Activated T-cell treated with anti-CD3 and anti-CD28 coated beads, Interleukin-2, amount 50 U/mL, for 72 hours (primary cell): ENCODE measurements at places on chromosomes 1 and 21.

DNA sequence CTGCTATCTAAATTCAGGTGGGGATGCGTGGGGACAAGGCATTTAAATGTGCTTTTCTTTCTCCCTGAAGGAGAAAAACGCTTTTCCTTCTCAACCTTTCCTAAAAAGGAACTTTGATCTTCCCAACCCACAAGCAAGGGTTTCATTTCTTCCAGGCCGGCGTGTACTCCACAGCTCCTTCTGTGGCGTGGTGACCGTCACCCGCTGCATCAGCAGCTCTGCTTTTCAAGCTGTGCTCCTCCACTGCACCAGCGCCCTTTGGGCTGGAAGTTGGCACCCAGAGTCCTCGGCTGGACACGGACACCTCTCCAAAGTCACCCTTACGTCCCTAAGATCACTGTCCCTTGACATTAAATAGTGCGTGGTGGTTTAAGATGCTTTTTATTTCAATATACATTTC is 54.3 kb downstream of the PEX14 start:
- no peak for DNase-seq

DNA sequence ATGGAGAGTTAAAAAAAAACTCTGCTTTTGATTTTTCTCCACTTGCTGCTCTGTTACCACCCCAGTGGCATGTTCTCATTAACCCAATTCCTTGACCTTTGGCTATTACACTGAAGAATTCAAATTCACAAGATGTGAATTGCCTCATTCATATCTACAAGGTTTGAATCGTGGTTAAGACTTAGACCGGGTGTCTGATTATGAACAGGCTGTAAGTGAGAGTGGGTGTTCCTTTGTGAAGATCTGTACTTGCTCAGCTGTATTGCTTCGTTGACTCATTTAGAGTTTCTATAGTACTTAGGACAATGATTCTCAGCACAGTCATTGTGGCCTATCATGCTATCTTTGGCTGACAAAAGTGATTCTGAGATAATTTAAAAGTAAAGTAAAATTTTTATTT is 36.4 kb downstream of the DNM3 start:
- peak; percentile 1 for DNase-seq

GRCh38 chr1:66412704-66413103 is 121.2 kb upstream of the SGIP1 start:
- DNase-seq = no peak

- no peak for DNase-seq
These were observed 5.8 kb upstream of the CD46 start for GRCh38 chr1:207745839-207746767.

- no peak for DNase-seq
These were observed 89.9 kb upstream of the ARTN start for GRCh38 chr1:43843684-43844083.

- peak; percentile 70 for DNase-seq
These were observed 43.9 kb upstream of the LYST start for GRCh38 chr1:235910357-235911299.

DNA sequence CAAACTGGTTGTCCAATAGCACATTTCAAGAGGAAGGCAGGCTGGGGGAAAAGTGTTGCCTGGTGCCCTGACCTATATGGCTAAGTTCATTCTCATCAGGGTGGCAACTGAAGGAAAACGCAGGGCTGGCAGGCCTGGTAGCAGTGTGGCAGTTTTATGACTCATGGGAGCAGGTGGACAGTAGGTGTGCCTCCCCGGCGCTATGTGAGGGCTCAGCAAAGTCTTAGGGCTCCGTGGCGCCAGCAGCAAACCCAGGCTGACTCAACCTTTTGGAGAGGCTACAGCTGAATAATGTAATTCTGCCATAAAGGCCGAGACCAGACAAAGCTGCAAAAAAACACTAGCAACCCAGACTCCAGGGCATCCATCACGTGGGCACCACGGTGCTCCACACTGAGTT is 23.6 kb downstream of the GADD45A start:
- no peak for DNase-seq

DNA sequence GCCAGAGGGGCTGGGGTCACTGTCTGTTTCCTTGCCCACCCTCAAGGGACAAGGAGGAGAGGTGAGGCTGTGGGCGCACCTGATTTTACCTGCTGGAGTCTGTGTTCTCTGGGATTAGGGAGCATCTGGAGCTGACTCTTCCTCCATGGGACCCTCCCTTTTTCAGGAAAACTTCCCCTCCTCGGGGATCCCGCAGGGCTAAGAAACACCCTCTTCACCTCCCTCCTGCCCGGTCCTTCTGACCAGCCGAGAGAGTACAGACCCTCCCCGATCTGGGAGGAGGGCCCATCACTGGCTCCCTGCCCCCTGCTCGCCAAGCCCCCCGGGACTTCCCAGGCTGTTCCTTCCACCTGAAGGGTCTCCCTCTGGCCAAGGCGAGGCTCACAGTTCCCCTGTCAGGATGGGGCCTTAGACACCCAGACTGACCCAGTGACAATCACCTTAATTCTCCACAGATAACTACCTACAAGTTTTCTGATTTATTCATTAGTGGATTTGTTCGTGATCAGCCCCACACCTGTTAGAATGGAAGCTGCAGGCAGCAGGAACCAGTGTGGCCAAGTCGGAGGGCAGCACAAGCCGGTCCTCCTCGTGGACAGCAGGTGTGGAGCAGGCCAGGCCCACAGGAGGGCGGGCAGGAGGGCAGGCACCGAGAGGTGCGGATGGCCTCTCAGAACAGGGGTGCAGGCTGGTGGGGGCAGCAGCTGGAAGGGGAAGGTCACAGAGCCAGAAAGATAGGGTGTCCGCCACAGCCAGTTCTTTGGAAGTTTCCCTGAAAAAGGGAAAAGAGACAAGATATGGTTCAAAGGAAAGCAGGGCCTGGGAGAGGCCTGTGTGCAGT is 15.9 kb upstream of the SAMD11 start:
- DNase-seq = no peak

GRCh38 chr1:172472495-172472894 is 28.6 kb upstream of the PIGC start:
- DNase-seq = no peak

- no peak for DNase-seq
These were observed 176.6 kb downstream of the VPS13D start for GRCh38 chr1:12406211-12407021.

- DNase-seq = no peak
These were observed 13.4 kb downstream of the ZCCHC17 start for GRCh38 chr1:31310198-31310597.

DNA sequence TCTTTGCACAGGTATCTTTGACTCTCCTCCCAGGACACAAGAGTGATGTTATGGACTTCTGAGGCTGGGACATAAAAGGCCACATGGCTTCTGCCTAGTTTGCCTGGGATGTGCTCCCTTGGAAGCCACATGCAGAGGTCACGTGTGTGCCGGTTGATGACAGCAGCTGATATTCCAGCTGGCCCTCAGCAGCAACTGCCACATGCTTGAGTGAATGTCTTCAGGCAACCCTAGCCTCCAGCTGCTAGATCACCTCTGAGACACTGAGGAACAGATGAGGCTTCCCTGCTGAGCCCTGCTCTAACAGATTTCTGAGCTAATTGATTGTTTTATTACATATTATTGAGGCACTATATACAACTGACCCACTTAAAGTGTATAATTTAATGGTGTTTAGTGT is 11.6 kb upstream of the AKR7A3 start:
- DNase-seq = no peak

- no peak for DNase-seq
These were observed 11.0 kb upstream of the AMY2B start for GRCh38 chr1:103560427-103560826.

- no peak for DNase-seq
These were observed 75.1 kb upstream of the COG2 start for GRCh38 chr1:230567221-230567575.

GRCh38 chr1:178724728-178725465 is at the start of gene RALGPS2:
TSS of gene RALGPS2 (plus strand) at chr1:178725244. CDS start at chr1:178776765, 51,521 bp downstream.
- DNase-seq = peak; percentile 76

DNA sequence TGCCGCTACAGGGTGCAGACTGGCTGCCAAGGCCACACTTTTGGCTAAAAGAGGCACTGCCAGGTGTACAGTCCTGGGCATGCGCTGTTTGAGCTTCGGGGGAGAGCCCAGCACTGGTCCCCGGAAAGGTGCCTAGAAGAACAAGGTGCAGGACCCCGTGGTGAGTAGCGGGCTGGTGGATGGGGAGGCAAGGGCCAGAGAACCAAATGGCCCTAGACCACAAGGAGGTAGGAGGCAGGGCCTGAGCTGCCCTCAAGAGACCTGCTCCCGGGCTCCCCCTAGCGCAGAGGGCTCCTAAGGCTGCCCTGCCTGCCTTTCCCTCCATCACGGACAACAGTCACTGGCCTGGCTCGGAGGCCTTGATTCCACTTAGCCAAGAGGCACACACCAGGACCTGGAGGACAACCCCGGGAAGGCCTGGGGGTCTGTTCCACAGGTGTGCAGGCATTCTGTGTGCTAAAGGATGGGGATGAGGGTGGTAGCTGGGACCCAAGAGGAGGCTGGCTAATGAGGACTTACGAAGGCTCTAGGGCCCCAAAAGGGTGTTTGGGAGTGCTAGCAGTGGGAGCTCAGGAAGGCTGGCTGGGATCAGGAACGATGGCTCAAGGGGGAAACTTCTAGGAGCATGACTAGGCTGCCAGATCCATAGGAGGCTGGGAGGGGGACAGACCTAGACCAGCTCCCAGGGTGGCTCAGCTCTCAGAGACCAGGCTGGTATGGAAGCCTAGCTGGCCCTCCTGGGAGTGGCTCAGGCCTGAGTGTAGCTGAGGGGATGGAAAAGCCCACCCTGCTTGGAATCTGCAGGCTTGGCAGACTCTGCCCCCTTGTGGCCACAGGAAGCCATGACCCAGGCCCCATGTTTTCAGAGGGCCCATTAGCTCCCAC is 742 bp downstream of the ARTN start:
- DNase-seq = peak; percentile 80
